NCI-H1417 treated with DMSO at 0.1 percent for 48 hours (cell line): ENCODE measurements at places on chromosomes 4 and X.

GRCh38 chrX:132631579-132632232 lies 142.9 kb upstream of the MBNL3 start:
- no peak for DNase-seq

GRCh38 chr4:36872679-36873078 lies 371.9 kb upstream of the NWD2 start:
- DNase-seq: no peak

- no peak for DNase-seq
Observed at GRCh38 chr4:154872198-154872597, 91.1 kb downstream of the RBM46 start.

GRCh38 chrX:9327747-9328145 lies 137.1 kb upstream of the TBL1X start:
- no peak for DNase-seq

DNA sequence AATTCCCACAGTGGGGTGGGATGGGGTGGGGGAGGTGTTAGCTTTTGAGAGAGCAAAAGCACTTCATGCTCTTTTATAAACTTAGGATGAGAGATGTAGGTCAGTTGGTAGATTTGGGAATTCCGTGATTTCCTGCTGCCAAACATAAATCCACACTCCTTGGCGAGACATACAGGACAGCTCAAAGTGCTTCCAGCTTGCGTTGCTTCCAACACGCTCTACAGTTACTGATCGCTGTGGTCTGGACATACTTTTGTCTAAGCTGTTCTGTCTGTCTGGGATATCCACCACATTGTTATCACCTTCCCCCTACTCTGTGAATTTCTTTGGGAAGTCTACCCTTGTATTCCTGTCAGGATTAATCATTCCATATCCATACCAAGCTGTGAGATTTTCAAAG lies 117.5 kb downstream of the RAPGEF2 start:
- DNase-seq: no peak

DNA sequence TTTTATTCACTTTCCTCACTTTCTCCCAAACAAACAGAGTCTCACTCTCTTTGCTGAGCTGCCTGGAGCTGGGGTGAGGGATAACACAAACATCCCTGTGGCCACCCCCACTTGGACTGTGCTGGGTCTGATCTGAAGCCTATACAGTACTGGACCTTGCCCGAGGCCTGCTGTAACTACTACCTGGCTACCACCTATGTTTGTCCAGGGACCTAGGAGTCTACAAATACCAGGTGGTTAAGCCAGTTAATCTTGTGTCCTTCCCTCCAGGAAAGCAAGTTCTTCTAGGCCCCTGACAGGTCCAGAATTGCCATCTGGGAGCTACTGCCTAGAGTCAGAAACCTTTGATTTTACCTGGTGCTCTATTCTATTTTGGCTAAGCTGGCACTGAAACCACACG lies 87.3 kb downstream of the RTL3 start:
- no peak for DNase-seq

GRCh38 chr4:53994382-53995102 lies 69.9 kb downstream of the CHIC2 start:
- no peak for DNase-seq

- no peak for DNase-seq
Observed at GRCh38 chr4:123744664-123745290, 348.2 kb downstream of the SPRY1 start.

DNA sequence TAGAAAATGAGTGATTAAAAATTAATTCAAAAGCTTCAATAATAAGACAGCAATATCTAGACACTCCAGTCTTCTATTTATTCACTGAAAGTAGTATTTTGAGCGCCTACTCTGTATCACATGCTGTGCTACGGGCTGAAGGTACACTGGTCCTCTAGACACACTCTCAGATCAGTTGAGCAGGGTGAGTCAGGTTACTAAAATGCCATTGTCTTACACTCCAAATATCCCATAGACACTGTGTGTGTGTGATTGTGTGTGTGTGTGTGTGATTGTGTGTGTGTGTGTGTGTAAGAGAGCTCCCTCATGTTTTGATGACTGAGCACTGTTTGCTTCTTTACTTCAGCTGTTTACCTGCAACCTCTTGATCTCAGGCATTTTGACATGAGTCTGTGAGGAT lies 342.8 kb upstream of the BOD1L1 start:
- no peak for DNase-seq
